B cell (primary cell): ENCODE measurements at places on chromosomes 2 and 18.

DNA sequence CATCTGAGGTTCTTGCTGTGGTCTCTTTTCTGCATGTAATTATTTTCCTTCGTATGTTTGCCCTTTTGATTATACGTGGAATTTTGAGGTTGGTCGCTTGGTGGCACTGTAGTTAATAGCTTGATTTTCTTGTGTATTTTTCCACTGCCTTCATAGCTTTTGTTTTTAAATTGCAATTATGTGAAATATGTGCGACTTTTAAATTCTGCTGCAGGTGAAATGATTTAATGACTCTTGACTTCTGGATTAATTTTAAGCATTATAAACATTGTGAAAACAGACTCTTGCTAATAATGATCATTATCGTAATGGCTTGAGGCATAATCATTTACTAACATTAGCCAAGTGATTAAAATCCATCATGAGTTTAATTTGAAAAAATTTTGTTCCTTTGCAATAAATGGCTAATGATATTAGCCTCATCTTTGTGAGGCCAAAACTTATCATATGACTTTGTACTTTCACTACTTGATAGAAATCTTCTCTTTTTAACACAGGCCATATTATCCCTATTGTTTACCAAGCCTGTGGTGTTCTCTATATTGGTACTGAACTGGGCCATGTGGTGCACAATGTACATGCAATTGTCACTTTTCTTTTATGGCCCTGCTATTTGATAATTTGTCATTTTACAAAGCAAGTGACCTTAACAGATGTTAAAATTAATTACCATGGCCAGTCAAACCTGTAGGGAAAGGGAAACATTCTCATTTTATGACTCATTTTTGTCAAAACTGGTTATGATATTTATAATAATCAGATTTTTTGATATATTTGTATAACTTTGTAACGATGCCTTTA is 62.8 kb upstream of the NEUROD1 start:
- peak; percentile 49 for DNase-seq

DNA sequence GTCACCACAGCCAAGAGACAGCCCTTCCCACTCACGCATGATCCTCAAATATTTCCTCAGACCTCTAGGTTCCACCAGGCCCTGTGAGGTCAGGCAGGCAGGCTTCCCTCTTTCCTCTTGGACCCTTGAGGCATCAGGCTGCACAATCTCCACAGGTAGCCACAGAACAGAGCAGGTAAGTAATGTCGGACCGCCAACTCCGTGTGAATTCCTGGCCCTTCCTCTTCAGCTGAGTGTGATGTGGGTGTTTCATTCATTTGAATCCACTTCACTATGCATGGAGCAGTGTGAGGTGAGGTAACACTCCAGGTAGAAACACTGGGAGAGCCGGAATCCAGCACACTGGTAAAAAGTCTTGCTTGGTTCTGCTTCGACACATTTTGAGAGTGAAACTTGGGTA is 44.0 kb downstream of the MRPL35 start:
- no peak for DNase-seq

DNA sequence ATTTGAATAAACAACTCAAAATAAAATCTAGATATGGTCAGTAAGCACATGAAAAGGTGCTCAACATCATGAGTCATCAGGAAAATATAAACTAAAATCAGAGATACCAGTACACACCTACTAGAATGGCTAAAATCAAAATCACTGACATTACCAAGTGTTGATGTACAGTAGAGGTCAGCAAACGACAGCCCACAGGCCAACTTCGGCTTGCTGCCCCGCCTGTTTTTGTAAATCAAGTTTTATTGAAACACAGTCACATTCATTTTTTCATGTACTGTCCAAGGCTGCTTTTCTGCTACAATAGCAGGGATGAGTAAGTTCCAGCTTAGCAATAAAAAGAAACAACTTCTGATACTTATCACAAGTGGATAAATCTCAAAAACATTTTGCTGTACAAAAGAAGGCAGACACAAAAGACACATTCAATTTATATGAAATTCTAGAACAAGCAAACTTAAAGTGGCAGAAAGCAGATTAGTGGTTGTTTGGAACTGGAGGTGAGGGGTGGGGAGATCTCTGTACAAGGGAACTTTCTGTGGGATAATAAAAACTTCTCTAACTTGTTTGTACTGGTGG is 32.1 kb downstream of the TRAK2 start:
- DNase-seq: no peak

DNA sequence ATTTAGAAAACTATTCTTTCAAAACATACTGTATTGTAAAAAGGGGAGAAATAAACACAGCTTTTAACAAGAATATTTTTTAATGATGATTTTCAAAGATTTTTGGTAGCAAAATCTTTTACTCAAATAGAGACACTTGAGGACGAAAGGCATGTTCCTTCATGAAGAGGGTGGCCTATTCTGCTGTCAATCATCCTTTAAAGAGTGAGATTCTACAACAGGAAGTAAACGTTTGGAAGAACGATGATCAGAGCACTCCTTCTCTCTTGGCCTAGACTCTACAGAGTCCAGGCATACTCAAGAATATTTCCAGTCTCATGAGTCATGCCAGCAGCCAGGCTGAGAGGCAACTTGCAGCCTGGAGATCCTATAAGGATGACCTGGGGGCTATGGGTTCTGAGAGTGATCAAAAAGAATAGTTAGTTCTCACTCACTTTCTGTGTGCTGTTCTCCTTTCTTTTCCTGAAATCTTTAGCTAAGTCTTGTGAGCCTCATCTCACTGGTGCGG is 62.4 kb upstream of the TCF4 start:
- no peak for DNase-seq

DNA sequence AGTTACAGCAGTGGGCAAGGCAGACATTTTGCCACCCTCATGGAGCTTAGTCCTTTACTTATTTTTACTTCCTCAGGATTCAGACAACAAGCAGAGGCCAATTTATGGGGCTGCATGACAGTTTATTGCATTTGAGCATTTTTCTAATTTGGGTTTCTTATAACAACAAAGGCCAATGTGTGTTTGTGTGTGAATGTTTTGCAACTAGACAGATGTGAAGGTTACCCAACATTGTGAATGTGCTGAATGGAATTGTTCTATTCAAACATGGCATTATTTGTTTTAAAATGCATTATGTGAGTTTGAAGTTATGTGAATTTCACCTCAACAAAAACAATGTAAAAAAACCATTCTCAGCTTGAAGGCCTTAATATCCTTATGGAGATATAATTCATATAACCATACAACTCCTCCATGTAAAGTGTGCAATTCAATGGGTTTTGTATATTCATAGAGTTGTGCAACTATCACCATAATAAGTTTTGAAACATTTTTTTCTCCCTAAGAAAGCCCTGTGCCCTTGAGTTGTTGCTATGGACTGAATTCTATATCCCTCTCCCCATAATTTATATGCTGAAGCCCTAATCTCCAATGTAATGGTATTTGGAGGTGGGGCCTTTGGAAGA is 57.3 kb downstream of the CCDC195 start:
- DNase-seq: no peak

- DNase-seq: no peak
Observed at GRCh38 chr2:26709323-26710110, 17.0 kb downstream of the KCNK3 start.

DNA sequence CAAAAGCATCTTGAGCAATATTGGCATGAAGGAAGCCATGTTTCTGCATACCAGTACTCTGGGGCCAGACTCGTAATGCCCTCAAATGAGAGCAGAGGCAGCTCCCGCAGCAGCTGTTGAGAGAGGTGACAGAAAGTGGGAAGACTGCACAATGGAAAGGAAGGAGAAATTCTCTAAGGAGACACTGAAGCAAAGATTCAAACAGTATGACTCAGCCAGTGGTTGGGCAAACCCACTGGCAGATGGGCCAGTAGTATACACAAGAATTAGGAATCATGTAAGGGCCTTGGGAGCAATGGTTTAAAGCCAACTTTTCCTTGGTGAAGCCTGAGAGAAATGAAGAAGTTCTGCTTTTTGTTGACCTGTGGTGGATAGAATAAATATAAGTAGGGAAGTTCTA is 2092.7 kb upstream of the PIK3C3 start:
- DNase-seq: no peak

GRCh38 chr2:55550368-55551102 is 31.0 kb downstream of the CFAP36 start:
- no peak for DNase-seq

DNA sequence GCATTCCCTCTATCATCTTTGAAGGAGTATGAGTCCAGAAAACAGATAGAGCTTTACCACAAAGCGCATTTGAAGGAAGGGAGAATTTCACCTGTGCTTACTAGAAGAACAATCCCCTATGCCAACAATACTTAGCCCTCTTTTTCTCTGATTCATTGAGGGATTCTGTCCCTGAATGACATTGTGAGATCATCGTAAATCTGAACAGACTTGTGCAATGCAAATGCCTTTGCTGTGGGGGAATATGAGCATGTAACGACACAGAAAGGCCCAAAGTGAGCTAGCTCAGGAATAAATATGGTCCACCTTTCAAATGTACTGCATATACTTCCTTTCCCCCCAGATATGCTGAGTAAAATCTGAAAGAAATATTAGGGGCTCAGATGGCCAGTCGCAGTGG is 67.6 kb downstream of the SCN1A start:
- no peak for DNase-seq

- no peak for DNase-seq
Observed at GRCh38 chr2:85655961-85656417, 12.0 kb downstream of the SFTPB start.
